Activated CD8-positive, alpha-beta memory T cell treated with anti-CD3 and anti-CD28 coated beads, Interleukin-2, amount 10 ng/mL, durations not matched to agents 7 days and 5 days (primary cell): ENCODE measurements at places on chromosomes 11 and 22. TPM values are rescaled to one million over a fixed set of nuclear protein-coding genes. Genes with fewer than 3 reads are reported as not detected.

- peaks cover 5% of the 10 kb centered on the region for H3K36me3 ChIP-seq
- H3K4me1 ChIP-seq: peaks cover 43% of the 10 kb centered on the region
- no peak for DNase-seq
- H3K27ac ChIP-seq: no peak overlapping the region
Measured at GRCh38 chr11:10295064-10295901, 1.3 kb upstream of the SBF2 start.

GRCh38 chr11:64844330-64845128, at the start of gene CDC42BPG:
CDC42BPG (minus strand) TSS chr11:64844653; CDS start chr11:64844569, 84 bp downstream.
- H3K4me1 ChIP-seq: peaks cover 35% of the 10 kb centered on the region
- peak within 1 kb of the TSS; percentile 45 for H3K27ac ChIP-seq
- H3K36me3 ChIP-seq: no peaks in the 10 kb centered on the region

The CRYBB2 gene
- total RNA-seq: not detected

DNA sequence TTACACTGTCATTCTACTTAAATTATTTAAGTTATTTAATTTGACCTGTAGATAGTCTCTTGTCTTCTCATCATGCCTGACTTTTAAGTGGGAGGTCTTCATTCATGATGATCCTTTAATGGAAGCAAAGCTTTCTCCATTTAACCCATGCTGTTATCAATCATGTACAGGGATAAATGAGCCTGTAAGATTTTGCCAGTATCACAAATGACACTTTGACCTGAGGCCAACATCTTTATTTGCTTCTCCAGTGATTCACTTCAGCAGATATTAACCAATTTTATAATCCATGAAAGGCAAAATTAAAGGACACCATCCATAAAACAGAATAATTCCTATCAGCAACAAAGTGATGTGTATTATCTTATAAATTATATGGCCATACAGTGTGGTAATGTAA, 7.7 kb downstream of the CCDC73 start:
- DNase-seq: no peak
- H3K36me3 ChIP-seq: no peaks in the 10 kb centered on the region
- H3K4me1 ChIP-seq: no peaks in the 10 kb centered on the region
- peaks cover 33% of the 10 kb centered on the region for H3K27me3 ChIP-seq
- no peak overlapping the region for H3K4me3 ChIP-seq

The ZBTB3 gene
- 9.3 TPM for total RNA-seq

DNA sequence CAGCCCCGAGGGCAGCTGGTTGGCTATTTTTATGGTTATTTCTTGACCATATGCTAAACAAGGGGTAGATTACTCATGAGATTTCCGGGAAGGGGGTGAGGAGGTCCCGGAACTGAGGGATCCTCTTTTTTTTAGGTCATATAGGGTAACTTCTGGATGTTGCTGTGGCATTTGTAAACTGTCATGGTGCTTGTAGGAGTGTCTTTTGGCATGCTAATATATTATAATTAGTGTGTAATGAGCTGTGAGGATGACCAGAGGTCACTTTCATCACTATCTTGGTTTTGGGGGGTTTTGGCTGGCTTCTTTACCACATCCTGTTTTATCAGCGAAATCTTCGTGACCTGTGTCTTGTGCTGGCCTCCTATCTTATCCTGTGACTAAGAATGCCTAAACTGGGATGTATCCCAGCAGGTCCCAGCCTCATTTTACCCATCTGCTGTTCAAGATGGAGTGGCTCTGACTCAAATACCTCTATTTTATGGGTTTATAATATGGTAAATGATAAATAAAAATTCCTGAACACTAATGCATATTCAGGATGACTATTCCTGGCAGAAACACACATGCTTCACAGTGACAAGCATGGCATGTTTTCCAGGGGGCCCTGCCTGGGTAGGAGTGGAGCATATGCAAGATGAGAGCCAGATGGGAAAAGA, 11.2 kb downstream of the KREMEN1 start:
- no peak for DNase-seq
- peaks cover 57% of the 10 kb centered on the region for H3K27me3 ChIP-seq
- peaks cover 24% of the 10 kb centered on the region for H3K4me1 ChIP-seq
- H3K4me3 ChIP-seq: no peak overlapping the region
- no peak overlapping the region for H3K27ac ChIP-seq

The SF1 gene
- 442 TPM for total RNA-seq

The ESAM gene
- 0.76 TPM for total RNA-seq

DNA sequence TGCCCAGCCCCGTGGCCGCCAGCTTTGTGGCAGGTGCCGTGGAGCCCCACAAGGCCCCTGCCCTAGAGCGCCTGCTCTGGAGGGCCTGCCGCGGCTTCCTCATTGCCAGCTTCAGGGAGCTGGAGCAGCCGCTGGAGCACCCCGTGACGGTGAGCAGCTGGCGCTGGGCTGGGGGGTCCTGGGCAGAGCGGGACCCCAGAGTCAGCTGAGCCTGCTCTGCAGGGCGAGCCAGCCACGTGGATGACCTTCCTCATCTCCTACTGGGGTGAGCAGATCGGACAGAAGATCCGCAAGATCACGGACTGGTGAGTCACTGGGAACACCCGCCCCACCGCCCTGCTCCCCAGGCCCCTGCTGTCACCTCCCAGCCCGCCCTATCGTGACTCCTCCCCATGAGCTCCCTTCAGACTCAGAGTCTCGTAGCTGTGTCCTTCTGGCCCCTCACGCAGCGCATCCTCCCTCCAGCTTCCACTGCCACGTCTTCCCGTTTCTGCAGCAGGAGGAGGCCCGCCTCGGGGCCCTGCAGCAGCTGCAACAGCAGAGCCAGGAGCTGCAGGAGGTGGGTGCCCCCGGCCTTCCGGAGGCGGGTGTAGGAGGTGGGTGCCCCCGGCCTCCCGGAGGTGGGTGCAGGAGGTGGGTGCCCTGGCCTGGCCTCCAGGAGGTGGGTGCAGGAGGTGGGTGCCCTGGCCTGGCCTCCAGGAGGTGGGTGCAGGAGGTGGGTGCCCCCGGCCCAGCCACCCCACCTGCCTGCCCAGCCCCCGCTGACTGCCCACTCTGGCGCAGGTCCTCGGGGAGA, 4.7 kb downstream of the TCIRG1 start:
- H3K36me3 ChIP-seq: peaks cover 8% of the 10 kb centered on the region
- no peaks in the 10 kb centered on the region for H3K27me3 ChIP-seq
- peaks cover 11% of the 10 kb centered on the region for H3K4me1 ChIP-seq
- H3K4me3 ChIP-seq: no peak overlapping the region
- DNase-seq: no peak
- no peak overlapping the region for H3K27ac ChIP-seq

- no peaks in the 10 kb centered on the region for H3K27me3 ChIP-seq
- H3K27ac ChIP-seq: no peak overlapping the region
- no peaks in the 10 kb centered on the region for H3K36me3 ChIP-seq
- H3K4me3 ChIP-seq: no peak overlapping the region
- DNase-seq: no peak
Measured at GRCh38 chr11:66299186-66299585, 7.5 kb downstream of the TMEM151A start.

The TMEM45B gene
- total RNA-seq: 0.18 TPM

The C22orf42 gene
- not detected for total RNA-seq

GRCh38 chr11:95831198-95831883, 41.0 kb downstream of the CEP57 start:
- no peaks in the 10 kb centered on the region for H3K27me3 ChIP-seq
- no peak overlapping the region for H3K27ac ChIP-seq
- no peak for DNase-seq
- H3K36me3 ChIP-seq: peaks cover 47% of the 10 kb centered on the region

- H3K4me1 ChIP-seq: no peaks in the 10 kb centered on the region
- no peaks in the 10 kb centered on the region for H3K36me3 ChIP-seq
- no peak overlapping the region for H3K27ac ChIP-seq
- DNase-seq: no peak
Measured at GRCh38 chr22:26162926-26163325, 6.3 kb upstream of the SEZ6L start.

The TMPRSS4 gene
- total RNA-seq: 0.76 TPM

The ADORA2A gene
- 19.7 TPM for total RNA-seq

The CPT1A gene
- 46.1 TPM for total RNA-seq

The KDM4D gene
- total RNA-seq: 1.4 TPM

DNA sequence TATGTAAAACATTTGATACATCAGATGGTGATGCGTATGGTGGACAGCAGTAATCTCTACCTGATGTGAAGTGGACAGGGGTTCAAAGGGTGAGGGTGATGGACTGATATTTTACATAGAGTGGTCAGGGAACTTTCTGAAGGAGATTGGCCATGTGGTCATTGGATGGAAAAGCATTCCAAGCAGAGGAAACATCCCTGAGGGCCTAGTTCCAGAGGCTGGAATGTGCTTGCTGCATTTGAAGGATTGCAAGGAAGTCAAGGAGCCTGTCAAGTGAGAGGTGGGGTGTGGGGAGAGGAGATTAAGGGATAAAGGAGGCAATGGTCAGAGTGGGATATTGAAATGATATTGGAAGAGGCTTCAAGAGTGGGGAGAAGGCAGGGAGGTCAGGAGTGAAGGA, 151.9 kb upstream of the NTM start:
- no peak overlapping the region for H3K4me3 ChIP-seq
- DNase-seq: no peak
- no peaks in the 10 kb centered on the region for H3K4me1 ChIP-seq
- no peaks in the 10 kb centered on the region for H3K27me3 ChIP-seq
- H3K27ac ChIP-seq: no peak overlapping the region
- H3K36me3 ChIP-seq: no peaks in the 10 kb centered on the region

The SLC16A8 gene
- total RNA-seq: not detected

GRCh38 chr22:46021577-46021976, 44.6 kb upstream of the WNT7B start:
- no peak overlapping the region for H3K27ac ChIP-seq
- H3K36me3 ChIP-seq: no peaks in the 10 kb centered on the region
- DNase-seq: no peak
- H3K4me1 ChIP-seq: no peaks in the 10 kb centered on the region
- no peak overlapping the region for H3K4me3 ChIP-seq
- H3K27me3 ChIP-seq: peaks cover 18% of the 10 kb centered on the region

The ABTB2 gene
- 3.8 TPM for total RNA-seq

GRCh38 chr11:63682066-63683021, 1.0 kb downstream of the RTN3 start:
- H3K4me3 ChIP-seq: peak overlapping the region; percentile 93
- peak overlapping the region; percentile 75 for H3K27ac ChIP-seq
- peaks cover 4% of the 10 kb centered on the region for H3K27me3 ChIP-seq
- H3K4me1 ChIP-seq: peaks cover 32% of the 10 kb centered on the region

The CARD18 gene
- not detected for total RNA-seq

The L3MBTL2 gene
- 43.4 TPM for total RNA-seq

The ACRV1 gene
- total RNA-seq: not detected
